ENCODE measurements at places on chromosomes 2 and 18.
A peak's percentile ranks its signal among the peaks of the same experiment; 100 is the strongest.

GRCh38 chr2:240925191-240925567, 19.0 kb downstream of the CROCC2 start:
- no peak for DNase-seq

DNA sequence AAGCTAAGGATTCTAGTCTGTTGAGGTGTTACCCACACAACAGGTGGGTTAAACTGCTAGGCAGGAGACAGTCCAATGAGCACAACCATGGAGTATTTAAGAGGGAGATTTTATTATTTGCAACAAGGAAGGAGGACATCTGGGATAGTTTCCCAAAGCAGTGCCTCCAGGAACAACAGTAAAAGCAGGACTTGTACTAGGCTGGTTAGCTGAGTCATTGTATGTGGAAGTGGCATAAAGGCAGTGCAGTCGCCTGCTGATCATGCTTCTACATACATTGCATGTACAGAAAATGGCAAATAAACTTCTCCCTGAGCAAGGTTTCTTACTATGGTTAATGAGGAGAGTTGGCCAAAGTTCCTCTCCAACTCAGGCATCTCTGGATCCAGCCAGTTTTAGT, 46.1 kb upstream of the CYTIP start:
- no peak for DNase-seq

DNA sequence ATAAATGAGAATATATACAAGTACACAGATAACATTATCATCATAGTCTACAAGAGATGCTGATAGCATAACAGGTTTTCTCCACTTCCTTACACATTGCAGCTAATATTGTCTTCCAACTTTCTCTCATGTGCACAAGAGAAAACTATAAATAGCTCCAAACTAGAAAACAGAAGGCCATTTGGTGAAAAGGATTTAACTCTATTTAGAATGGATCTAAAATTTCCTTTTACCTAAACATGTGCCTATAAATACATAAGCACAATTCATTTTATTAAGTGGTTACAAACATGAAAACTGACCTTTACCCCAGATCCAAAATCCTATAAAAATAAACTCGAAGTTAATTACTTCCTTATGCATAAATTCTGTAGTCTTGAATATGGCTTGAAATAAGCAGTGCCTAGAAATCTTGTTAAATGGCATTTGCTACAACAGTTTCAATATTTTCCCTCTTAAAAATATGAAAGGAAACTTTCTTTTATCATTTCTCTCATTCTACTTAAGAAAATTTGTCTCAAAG, 41.6 kb downstream of the SLC25A12 start:
- peak; percentile 27 for DNase-seq

DNA sequence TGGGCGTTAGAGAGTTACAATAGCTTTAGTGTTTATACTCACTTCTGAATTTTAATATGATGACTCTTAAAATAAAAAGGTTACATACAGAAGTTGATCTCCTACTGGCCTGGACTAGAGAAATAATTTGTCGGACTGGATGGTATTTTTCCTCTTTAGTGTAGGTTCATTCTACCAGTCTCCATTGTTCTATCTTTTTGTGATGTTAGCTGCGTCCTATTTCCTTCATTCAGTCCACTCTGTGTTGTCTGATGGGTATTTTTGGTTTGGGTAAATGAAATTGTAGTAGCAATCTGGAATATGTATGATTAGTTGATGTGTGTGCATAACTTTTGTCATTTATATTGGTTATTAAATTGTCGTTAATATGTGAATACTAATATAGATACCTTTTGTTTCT, 5.3 kb downstream of the DDX1 start:
- DNase-seq = no peak

DNA sequence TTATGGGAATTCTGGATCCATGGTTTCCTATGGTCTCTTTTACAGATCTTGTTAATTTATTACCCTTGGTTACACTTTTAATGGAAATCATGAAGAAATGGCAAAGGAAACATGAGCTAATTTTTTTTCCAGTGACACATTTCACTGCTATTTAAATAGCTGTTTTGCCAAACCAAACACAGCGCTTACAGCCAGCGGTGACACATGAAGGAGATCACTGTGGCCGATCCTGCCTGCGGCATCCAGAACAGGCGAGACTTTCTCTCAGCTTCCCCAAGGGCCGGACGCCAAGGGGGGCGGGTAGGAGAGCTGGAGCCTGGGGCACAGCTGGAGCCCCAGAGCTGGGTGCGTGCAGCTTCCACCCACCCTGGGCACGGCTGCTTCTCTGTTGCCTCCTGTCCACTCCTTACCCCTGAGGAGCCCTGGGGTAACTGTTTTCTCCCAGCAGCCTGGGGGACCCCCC, 81.4 kb upstream of the PKDCC start:
- DNase-seq = peak; percentile 96

GRCh38 chr2:96241900-96242611, 23.7 kb downstream of the TMEM127 start:
- peak; percentile 86 for DNase-seq

DNA sequence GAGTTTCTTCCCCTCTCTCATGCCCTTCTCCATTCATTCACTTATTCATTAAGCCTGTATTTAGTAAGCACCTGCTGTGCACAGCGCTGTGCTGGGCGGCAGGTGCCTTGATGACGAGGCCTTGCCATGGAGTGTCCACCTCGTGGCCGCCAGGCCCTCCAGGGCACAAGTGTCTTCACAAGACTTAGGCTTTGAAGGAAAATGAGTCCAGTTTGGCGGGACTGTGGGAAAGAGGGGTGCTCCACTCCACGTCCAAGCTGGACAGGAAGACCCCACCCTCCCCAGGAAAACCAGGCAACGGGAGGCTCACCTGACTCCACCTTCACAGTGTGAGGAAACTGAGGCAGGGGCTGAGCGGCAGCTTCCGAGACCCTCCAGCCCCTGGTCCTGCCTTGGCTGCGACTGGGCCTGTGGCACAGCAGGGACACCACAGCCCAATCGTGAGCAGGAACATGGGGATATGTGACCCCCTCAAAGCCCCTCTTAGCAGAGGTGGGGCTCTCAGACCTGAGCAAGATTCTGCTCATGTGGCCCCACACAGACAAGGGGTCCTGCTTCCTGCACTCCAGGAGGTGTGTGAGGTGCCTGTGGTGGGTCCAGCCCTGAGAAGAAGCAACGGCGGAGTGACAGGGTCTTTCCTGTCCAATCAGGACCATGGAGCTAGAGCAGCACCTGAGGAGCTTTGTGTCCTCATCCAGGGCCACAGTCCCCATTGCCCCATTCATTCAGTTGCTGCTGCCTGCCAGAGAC, 110.3 kb upstream of the ODC1 start:
- DNase-seq = no peak

DNA sequence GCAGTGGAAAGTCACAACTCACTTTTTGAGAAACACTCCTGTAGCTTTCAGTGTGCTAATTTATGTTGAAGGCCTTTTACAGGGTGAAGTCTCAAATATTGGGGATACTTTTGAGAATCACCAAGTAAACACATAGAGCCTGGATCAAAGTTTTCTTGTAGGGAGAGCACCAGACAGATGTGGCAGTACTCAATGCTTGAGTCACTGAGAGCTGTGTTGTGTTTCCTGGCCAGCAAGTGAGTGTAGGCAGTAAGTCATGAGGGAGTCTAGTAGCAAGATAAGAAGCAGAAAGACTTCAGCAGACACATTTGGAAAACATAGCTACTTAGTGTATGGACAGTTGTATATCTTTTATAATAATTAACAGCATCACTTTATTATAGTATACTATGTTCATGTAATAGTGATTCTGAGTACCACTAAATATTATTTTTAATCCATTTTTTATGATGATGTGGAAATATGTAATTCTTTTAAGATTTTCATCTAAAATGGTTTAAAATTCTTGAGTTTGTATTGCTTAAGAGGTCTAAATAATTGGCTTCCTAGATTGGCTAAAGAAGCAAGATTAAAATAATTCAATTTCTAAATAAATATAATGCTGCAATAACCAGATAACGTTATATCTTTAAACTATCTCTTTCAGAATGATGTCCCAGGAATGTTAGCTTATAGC, 12.8 kb downstream of the PSMD1 start:
- DNase-seq = peak; percentile 81

- no peak for DNase-seq
Measured at GRCh38 chr2:98299211-98299905, 46.9 kb upstream of the CNGA3 start.

- no peak for DNase-seq
Measured at GRCh38 chr2:15082105-15083058, 449.9 kb downstream of the LRATD1 start.

DNA sequence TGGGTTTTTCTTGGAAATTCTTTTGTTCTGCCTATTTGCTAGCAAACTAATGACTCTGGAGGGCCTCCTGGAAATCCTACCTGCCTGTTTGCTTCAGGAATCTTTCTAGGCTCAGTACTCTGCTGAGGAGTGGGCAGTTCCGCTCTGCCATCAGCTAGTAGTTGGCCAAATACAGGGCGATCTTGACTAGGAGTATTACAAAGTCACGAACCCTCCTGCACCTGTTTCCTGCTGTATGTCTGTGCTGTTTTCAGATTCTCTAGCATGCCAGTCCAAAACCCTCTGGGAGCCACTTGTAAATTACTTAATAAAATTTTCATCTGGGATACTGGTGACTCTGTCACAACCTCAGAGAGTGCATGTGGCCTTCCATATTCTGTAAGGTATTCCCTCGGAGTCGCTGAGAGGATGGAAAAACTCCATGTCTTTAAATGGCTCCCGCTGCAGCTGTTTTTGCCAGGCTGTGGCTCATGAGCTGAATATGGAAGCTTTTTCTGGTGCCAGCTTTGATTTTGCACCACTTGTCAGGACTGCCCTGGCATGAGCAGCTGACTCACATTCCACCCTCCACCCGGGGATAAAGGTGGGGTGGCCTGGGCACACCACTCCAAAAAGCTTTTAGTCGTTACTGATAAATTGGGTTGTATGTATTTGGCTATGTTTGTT, 123.0 kb downstream of the RTN4 start:
- DNase-seq = no peak

GRCh38 chr2:75621228-75621627, 25.4 kb upstream of the MRPL19 start:
- no peak for DNase-seq

DNA sequence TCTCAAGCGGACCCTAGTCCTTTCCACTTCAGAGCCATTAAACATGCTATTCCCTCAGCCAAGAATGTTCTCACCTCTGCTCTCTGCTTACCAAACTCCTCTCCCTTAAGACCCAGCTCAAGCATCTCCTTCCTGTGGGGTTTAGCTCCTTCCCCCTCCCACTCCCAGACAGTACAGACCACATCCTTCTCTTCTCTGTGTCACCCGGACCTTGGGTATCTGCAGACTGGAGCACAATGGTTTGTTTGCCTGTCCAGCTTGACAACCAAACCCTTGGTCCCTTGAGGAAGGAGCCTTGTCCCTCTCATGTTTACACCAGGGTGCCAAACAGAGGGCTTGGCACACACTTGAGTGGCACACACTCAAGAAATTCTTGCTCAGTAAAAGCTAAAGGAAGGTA, 4.1 kb upstream of the CD8A start:
- DNase-seq = no peak

DNA sequence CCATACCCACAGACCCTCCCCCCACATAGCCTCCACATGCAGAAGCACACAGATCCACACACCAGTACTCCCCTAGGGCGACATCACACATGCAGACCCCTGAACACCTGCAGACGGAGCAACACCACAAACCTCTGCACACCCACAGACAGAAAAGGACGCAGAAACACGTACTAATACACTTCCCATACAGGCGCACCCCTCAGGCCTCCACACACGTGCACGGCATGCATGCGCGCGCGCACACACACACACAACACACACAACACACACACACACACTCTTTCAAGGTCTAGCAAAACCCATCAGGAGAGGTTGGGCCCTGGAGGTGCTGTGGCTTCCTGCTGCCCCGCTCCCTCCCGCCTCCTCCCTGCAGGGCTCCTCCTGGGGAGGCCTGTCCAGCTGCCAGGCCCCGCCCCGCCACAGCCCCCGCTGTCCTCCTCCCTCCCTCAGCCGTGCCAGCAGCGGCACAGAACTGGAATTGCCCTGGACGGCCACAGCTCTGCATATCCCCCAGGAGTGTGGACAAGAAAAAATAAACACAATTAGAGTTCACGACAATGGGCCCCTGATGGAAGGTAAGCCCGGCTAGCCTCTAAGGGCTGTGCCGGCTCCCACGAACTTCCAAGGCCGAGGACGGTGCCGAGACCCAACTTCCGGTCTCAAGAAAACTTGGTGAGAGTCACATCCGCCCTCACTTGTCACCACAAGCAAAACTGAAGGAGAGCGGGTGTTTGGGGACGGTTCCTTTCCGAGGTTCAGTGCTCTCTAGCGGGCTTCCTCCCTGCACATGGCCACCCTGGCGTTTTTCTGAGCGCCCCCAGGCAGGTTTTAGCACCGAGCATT, 6.8 kb downstream of the ZFP36L2 start:
- peak; percentile 80 for DNase-seq

- DNase-seq = peak; percentile 91
Measured at GRCh38 chr2:189179570-189179950, at the start of gene COL5A2. TSS of gene COL5A2 (minus strand) at chr2:189179761. CDS start at chr2:189179604, 157 bp downstream.

GRCh38 chr2:239884051-239884405, 141.1 kb downstream of the NDUFA10 start:
- DNase-seq = no peak

DNA sequence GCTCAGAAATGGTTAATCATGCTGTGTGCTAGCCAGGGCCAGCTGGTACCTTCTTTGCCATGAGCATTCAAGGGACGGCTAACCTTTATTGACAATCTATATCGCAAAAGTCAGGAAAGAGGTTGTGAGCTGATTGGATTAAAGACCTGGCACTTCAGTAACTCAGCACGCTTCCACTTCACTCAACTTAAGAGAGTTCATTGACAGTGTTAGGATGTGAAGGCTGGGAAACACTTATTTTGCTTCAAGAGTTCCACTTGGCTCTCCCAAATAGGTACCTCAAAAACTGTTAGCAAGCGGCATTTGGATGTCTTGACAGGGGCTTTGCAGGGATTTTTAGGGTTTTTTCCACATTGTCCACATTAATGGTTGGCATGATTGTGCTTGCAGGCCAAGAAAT, 25.1 kb upstream of the TXNDC2 start:
- DNase-seq = no peak

DNA sequence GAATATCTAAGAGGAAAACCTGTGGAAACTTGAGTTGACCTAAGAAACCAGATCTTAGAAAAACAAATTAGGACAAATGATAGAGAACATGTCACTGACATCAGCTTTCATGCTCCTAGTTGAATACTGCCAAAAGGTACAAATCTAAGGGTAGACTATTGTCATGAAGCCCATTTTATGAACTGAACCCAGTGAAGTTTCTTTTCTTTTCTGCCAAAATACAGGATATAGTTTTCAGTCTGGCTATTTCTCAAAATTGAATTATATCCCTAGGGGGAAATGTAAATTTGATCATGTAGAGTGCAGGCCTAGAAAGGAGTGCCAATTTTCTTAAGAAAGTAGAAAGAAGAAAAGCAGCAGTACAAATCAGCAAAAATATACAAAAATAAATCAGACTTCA, 46.6 kb downstream of the FSIP2 start:
- DNase-seq = no peak
